ENCODE measurements at places on chromosomes 11 and 22.

GRCh38 chr11:106087815-106088435, 10.5 kb downstream of the AASDHPPT start:
- no peak for DNase-seq

DNA sequence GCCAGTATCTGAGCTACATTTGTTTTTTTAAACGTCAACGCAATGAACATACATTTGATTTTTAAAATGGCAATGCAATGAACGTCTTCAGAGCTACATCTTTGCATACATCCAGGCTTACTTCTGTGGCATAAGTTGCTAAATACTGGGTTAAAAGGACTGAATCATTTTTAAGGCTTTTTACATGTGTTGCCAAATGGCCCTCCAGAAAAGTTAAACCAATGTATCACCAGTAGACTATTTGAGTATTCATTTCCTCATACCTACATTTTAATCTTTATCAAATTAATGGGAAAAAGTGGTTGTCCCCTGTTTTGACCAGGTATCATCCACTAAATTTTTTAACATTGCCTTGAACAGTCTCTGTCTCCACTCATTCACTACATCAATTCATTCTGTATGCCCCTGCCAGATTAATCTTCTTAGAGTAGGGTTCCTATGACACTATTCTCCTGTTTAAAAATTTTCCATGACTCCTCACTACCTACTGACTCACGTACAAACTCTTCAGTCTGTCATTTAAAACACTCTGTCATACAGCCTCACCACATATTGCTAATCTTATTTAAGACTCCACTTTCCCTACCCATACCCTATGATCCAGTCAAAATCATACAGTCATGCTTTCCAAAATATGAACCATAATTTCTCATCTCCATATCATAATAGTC, 12.4 kb upstream of the PRRG4 start:
- no peak for DNase-seq

GRCh38 chr22:35840302-35840739, 122.6 kb downstream of the APOL5 start:
- no peak for DNase-seq

- no peak for DNase-seq
Measured at GRCh38 chr11:134230339-134230738, 5.9 kb downstream of the VPS26B start.

- no peak for DNase-seq
Measured at GRCh38 chr11:67418476-67419281, 3.2 kb downstream of the CARNS1 start.

- DNase-seq = no peak
Measured at GRCh38 chr22:17100621-17101020, 15.8 kb downstream of the IL17RA start.

DNA sequence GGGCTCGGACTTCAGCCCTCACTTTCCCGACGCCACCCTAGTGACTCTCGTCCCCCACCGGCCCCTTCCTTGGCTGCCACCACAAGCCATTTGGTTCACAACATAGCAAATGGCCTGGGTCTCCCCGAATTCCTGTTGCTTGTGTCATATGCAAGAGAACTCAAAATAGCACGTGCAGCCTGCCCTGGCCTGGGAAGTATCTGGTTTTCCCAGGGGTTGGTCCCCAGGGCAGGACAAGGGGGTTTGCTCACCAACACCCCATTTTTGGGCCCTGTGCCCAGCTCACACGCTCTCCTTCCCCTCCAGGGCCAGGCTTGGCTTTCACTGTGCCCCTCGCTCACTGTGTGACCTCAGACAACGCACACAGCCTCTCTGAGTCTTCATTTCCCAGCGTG, 12.8 kb upstream of the TPCN2 start:
- no peak for DNase-seq

DNA sequence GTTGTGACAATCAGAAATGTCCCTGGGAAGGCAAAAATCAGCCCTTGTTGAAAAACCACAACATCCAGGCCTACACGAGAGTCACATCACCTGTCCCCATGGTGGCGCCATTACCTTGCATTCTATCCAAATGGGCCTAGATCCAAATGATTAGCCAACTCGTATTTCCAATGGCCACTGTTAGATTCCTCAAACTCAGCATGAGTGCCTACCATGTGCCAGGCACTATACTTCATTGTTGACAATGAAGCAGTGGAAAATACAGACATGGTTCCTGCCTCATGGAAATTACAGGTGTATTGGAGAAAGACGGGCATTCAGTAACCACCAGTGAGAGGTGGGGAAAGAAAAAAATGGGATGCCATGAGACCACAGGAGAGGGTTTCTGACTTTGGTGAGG, 29.8 kb upstream of the CREB3L1 start:
- DNase-seq = no peak

DNA sequence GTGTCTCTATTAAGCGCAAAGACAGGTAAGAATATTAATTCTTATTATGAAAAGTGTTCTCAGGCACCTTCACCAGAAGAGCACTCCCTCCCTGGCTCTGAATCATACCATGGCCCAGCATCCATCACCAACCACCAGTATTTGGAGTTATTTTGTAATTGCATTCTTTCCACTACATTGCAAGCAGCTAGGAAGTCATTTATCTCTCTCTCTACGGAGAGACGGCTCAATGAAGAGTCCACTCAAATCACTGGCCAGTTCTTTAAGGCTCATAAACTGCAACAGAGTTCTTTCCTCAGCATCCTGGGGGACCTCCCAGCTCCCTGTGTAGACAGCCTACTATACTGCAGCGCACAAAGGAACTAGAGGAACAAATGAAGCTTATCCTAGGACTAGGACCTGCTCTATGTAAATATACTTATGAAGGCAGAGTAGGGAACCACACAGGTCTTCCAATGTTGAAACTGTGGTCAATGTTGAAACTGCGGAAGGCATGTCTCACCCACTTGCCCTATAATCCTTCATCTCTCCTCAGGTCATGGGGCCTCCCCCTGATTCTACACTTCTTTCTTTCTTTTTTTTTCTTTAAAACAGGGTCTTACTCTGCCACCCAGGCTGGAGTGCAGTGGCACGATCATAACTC, 63.4 kb downstream of the AAMDC start:
- DNase-seq = no peak

DNA sequence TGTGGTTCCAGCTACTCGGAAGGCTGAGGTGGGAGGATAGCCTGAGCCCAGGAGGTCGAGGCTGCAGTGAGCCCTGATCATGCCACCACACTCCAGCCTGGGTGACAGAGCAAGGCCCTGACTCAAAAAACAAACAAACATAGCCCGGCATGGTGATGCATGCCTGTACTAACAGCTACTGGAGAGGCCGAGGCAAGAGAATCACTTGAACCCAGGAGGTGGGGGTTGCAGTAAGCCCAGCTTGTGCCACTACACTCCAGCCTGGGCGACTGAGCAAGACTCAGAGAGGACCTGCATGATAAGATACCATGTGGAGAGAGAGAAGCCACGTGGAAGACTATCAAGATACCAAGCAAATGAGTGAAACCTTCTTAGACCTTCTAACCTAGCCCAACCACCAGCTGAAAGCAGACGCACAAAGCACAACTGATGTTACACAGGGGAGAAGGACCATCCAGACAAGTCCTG, 36.1 kb downstream of the AMBRA1 start:
- no peak for DNase-seq

- no peak for DNase-seq
Measured at GRCh38 chr11:73141031-73141308, 1.1 kb downstream of the FCHSD2 start.

DNA sequence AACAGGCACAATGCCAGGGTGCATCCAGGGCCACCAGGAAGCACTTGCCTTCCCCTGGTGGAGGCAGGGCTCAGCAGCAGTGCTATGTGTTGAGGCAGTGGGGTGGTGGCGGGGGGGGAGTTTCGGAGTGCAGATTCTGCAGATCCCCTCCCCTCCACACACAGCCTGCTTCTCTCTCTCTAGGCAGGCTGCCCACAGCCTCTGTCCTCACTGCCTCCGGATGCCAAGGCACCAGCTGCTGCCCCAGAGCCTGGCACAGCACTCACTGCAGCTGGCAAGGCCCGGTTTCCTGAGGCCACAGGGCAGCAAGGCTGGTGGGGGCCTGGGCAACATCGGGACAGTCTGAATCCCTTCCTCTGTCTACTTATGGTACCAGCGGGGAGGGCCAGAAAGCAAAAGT, 35.8 kb downstream of the NRXN2 start:
- no peak for DNase-seq

DNA sequence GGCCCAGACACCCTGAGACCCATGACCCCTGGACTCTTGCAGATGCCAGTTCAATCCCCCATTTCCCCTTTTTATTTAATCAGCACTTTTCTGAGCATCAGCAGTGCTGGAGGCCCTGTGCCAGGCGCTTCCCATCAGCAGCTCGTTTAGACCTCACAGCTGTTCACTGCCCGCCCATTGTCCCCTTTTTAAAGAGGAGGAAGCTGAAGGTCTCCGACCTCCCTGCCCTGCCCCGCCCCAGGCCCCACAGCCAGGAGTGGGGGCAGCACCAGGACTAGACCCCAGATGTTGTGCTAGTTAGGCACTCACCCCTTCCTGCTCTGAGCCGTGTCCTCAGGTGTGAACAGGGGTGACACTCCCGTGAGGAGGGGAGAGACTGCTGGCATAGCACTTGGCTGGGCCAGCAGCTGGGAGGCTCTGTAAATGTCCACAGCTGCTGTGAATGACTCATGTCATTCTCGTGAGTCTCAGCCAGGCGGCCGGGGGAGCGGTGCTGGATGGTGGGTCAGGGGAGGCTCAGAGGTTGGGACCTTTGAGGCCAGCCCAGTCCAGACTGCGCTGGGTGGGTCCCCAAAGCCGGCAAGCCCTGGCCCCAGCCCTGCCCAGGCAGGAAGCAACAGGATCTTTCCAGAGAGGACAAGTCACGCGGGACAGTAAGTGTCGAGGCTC, 19.9 kb downstream of the EMID1 start:
- no peak for DNase-seq

DNA sequence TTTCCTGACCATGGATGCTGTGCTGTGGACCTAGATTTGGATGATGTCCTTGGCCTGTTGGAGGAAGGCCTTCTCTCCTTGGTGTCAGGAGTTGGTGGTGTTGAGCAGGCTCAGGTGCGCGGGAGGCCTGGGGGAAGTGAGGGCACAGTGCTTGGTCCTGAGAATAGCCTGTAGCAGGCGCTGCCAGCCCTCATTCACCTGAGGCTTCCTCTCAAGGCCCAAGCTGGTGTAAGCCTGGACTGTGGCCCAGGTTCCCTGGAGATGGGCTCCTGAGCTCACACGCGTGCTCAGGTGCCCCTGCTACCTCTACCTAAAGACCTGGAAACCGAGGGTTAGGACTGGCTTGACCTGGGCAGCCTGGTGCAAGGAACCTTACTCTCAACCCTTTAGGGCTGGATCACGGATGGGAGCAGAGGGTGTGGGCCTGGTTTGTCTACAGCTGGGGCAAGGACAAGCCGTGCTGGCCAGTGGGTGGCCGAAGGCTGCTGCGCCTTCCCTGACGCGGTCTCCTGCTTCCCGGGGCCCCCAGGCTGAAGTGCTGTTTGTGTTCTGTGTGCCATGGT, 7.8 kb upstream of the GRAMD4 start:
- DNase-seq = no peak

GRCh38 chr22:35777335-35777975, 59.8 kb downstream of the APOL5 start:
- DNase-seq = no peak

DNA sequence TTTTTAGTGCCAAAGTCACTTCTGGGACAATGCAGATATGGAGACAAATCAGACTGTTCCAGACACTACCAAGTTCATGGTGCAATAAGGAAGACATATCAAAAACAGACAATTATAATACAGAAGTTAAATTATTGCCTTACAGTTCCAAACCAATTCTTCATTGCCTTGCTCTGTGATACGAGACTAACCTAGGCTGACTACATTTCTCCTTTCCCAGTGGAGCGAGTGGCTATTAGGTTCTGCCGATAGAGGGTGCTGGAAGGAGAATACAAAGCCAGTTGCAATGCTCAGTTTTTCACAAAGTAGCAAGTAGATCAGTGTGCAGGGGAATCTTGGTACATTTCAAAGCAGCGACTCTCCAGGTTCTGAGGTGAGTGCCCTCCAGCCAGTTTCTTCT, 67.8 kb downstream of the FAM168A start:
- DNase-seq = no peak

- no peak for DNase-seq
Measured at GRCh38 chr11:68543594-68543993, 83.0 kb downstream of the PPP6R3 start.

- DNase-seq = no peak
Measured at GRCh38 chr22:47994601-47995263, 1232.3 kb downstream of the TBC1D22A start.

- no peak for DNase-seq
Measured at GRCh38 chr11:134176284-134176683, 47.5 kb downstream of the NCAPD3 start.

DNA sequence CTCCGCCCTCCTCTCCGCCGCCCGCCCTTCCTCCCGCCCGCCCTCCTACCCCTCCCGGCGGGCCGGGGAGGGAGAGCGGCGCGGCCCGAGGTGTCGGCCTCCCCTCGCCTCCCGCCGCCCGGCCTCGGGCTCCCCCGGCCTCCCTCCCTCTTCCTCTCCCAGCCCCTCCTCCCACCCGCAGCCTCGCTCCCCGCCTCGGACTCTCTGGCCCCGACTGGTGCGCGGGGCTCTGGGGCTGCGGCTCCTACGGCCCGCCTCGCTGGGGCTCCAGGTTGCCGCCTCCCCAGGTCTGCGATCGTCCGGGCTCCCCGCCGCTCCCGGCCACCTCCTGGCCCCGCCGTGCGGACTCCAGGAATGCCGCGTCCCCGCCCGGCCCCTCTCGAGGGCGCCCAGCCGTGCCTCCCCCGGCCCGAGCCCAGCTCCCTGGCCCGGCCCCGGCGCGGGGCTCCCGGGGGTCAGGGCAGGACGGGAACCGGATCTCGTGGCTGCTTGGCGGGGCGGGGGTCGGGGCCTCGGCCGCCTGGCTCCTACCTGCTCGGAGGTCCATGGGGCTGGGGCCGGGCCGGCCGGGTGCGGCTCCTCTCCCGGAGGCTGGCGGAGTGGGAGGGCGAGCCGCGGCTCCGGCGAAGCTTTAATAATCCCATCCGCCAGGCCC, at the start of gene CLCF1:
CLCF1 (minus strand) TSS at position 606 of the 655 bp plus-strand sequence; CDS start at position 547, 59 bp downstream.
- DNase-seq = no peak

GRCh38 chr22:24466716-24467328, 28.3 kb upstream of the UPB1 start:
- DNase-seq = no peak

DNA sequence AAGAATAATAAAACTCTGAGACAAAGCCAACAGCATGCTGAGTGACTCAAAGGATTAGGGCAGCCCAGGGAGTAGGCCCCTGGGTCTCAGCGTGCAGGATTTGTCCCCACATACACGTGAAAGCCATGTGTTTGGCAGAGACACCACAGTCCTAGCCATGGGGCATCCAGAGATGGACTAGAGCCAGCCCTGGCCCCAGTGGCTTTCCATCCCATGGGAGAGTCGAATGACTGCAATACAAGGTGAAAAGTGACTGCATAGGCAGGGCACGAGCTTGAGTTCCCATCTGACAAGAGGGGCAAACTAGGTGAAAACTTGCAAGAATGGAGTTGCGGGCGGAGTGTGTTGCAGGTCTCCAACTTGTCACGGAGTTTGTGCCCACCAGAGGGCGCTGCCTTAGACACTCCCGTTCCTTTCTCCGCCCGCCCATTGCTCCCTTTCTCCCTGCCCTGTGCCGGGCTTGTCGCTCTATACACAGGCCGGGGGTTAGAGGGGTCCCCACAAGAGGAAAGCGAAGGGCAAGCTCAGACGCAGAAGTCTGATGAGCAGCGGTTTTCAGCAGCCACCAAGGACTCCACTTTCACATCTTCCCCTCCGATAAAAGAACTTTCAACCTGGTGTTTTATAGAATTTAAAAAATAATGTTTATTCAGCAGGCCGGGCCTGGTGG, 24.2 kb downstream of the TSKU start:
- DNase-seq = peak; percentile 62

All from stimulated activated CD8-positive, alpha-beta memory T cell treated with anti-CD3 and anti-CD28 coated beads, Interleukin-7, amount 100 ng/mL, for 48 hours (primary cell).